ENCODE measurements at places on chromosomes 4 and X. TPM values are rescaled to one million over a fixed set of nuclear protein-coding genes. Genes with fewer than 3 reads are reported as not detected.
A peak's percentile ranks its signal among the peaks of the same experiment; 100 is the strongest.

- ATAC-seq: peak; percentile 28
Measured at GRCh38 chr4:54226404-54227255, 2.5 kb upstream of the PDGFRA start.

DNA sequence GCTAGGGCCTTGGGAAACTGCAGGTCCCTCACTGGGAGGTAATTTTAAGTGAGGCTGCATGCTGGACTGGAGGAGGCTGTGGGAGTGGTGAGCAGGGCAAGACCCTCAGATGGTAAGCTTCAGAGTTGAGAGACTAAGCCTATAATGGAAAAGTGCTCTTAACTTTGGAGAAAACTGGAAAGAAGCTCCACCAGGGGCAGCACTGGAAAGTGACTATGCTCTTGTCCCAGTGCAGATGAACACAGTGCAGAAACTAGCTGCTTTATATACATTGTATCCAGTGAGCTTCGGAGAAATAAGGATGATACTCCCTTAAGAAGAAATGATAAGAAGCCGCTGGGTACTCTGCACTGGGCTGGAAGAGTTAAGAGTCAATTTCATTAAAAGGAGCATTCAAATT is 3.2 kb upstream of the MAGEB2 start:
- ATAC-seq: no peak

Gene ASB11
- total RNA-seq: not detected

DNA sequence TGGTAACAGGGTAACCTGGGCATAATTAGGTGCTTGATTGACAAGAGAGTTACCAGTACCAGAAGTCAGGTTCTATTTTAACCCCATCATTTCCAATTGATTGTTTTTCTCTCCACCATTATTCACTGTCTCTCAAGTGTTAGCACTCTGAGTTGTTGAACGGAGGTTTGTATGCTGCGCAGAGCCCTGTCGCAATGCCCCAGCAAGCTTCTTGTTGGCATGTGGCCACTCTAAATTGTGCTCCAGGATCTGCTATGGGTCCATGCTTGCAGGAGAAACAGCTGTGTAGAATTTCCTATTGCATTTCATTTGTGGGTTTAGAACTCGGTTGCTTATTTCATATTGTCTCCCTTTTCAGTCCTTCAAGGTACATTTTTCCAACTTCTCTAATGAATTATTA is 98.2 kb downstream of the KLHL8 start:
- peak; percentile 53 for ATAC-seq

DNA sequence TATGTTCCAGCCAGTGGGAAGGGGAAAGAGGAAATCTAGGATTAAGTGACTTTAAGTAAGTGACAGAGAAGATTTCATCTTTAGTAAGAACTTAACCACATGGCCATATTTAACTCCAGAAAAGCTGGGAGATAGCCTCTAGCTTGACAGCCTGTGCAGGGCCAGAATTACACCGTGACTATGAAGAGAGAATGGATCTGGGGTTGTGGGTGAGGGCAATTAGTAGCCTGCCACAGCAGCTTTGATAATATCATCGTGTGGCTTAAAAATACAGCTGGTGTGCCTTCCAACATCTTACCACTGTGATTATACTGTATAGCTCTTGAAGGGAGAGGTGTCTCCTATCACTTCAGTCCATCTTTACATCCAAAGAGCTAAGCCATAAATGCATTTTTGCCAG is 57.6 kb upstream of the TBC1D9 start:
- ATAC-seq: no peak

DNA sequence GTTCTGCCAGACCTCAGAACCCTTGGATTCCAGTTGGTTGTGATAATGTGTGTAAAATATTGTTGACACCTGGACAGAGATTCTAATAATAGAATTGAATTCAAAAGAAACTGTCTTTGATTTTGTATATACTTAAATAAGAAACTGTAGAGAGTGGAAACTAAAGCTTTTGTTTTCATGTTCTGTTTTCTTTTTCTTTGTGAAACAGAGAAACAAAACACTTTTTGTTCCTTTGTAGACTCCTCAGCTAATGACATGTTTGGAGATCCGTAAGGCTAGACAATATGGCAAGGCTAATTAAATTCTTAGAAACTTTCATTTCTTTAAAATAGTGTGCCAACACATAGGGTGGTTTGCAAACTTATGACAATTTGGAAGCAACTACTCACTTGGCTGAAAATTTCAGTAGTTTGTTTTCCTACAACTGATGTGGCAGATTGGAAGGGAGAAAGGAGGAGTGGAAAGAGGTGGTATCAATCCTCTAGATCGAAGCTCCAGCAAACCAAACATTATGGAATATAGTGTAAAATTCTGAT is 90.9 kb upstream of the FAT1 start:
- no peak for ATAC-seq

- ATAC-seq: no peak
Measured at GRCh38 chrX:11285651-11286050, 7.6 kb upstream of the AMELX start.

DNA sequence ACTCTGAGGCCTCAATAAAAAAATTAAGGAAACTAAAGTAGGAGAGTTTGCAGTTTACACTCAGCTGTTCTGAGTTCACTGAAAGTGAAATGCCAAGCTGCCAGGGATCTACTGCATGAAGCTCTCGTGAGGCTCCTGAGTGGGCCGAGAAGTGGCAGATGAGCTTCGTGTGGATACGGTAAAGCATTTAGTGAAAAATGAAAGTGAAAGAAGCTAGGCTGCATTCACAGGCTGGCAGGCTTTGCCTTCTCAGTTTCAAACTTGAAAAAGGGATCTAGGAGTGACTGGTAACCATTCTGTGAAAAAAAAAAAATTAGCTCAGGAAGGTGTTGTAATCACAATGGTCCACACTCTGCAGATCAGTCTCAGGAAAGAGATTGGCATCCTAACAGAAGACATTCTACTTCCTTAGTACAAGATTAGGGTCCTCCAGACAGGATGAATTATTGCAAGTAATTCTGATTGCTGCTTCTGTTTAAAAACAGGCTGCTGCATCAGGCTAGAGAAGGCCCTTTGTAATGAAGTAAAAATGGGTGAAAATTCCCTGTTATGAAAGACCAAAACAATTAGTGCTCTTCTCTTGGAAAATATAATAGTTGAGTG is 679.9 kb downstream of the RPA4 start:
- ATAC-seq: peak; percentile 44

Data from esophagus mucosa (tissue), 1 donor.